ENCODE measurements at places on chromosomes 1 and 21.

DNA sequence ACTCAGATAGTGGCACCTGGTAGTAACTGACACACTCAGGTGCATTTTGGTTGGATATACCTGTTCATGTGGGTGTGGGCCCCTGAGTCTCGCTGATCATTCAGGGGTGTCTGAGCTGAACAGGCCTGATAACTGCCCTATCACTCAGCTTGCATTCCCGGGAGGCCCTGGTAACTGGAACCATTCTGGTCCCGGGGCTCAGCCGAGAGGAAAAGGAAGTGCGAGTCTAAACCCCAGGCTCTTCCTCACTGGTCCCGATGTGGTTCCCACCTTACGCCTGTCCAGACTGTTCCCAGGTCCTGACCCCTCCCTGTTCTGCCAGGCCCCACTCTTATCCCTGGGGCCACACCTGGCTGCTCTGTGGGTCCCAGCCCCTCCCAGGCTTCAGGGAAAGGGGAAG is 11.7 kb upstream of the CDK18 start:
- no peak for DNase-seq

- DNase-seq: peak; percentile 21
These were observed 687 bp upstream of the RASSF5 start for GRCh38 chr1:206506405-206507283.

GRCh38 chr21:26055010-26055409 is 115.6 kb downstream of the APP start:
- no peak for DNase-seq

DNA sequence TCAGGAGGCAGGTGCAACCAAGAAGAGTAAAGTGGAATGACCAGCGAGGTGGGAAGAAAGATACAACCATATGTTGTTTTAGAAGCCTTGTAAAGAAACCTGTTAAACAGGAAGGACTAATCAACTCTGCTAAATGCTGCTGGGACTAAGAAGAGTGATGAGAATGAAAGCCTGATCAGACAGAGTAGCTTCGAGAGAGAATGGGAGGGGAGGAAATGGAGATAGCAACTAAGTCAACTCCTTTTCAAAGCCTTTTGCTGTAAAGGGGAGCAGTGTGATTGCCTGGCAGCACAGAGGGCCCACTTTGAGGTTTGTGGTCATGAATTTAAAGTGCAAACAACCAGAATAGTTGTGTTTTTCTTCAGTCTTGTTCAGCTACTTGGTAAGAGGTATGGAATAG is 31.4 kb downstream of the SLC30A7 start:
- peak; percentile 25 for DNase-seq

DNA sequence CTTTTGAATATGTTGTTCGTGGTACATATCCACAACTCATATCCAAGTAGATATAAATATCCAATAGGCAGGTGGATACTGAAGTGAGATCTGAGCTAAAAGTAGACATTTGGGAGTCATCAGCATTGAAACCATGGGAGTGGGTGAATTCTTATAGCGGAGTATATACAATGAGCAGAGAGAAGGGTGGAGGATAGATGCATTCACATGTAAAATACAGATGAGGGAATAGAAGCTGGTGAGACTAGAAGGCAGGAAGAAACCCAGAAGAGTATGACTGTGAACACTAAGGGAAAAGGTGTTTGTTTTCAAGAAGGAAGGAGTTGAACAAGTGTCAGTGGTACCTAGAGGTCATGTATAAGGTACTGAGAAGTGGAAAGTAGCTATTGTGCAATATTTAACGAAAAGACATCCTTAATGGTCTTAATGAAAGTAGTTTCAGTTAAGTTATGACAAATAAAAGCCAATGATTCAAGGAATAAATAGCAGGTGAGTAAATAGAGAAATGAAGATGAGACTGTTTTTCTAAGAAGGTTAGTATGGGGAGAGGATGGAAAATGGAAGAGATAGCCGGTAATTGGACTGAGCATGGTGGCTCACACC is 181.6 kb upstream of the CACYBP start:
- no peak for DNase-seq

GRCh38 chr1:116556289-116557006 is 14.4 kb downstream of the CD58 start:
- peak; percentile 87 for DNase-seq

Data from activated CD4-positive, alpha-beta T cell treated with anti-CD3 and anti-CD28 coated beads for 48 hours (primary cell).